ENCODE measurements at places on chromosomes 2 and 18. TPM values are rescaled to one million over a fixed set of nuclear protein-coding genes. Genes with fewer than 3 reads are reported as not detected.
A peak's percentile ranks its signal among the peaks of the same experiment; 100 is the strongest.

- no peak for DNase-seq
These were observed 18.6 kb upstream of the KLHL30 start for GRCh38 chr2:238119756-238120462.

ACMSD gene
- polyA plus RNA-seq: not detected

SPATA3 gene
- not detected for polyA plus RNA-seq

- DNase-seq: no peak
These were observed 158.5 kb downstream of the GALNT3 start for GRCh38 chr2:165635532-165635931.

GRCh38 chr2:39512434-39512935 is 75.4 kb upstream of the MAP4K3 start:
- DNase-seq: no peak

ERCC3 gene
- polyA plus RNA-seq: 36.9 TPM

DNA sequence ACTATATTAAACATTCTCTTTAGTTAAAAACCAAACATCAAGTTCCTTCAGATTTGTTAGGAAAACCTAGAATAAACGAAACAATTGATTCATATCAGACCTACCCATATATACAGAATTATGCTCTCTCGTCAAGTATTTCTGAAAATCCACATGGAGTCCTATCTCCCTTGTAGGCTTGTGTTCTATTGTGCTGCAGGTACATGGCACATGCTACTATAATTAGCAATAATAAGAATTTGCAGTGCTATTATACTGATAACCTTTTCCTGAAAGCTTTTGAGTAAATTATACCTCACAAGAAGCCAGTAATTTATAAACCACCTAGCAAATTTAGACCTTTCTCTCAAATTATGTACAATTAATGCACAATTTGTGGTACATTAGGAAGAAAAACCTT is 158.6 kb upstream of the STK17B start:
- no peak for DNase-seq

DSEL gene
- 1.6 TPM for polyA plus RNA-seq

SMAD2 gene
- polyA plus RNA-seq: 37.0 TPM

- no peak for DNase-seq
These were observed 103.3 kb downstream of the ZNF516 start for GRCh38 chr18:76391746-76392145.

- peak; percentile 77 for DNase-seq
These were observed 727 bp downstream of the NCOA1 start for GRCh38 chr2:24491542-24492420.

ADD2 gene
- polyA plus RNA-seq: 0.46 TPM

TFPI gene
- polyA plus RNA-seq: 33.4 TPM

ALKAL2 gene
- 13.3 TPM for polyA plus RNA-seq

DNA sequence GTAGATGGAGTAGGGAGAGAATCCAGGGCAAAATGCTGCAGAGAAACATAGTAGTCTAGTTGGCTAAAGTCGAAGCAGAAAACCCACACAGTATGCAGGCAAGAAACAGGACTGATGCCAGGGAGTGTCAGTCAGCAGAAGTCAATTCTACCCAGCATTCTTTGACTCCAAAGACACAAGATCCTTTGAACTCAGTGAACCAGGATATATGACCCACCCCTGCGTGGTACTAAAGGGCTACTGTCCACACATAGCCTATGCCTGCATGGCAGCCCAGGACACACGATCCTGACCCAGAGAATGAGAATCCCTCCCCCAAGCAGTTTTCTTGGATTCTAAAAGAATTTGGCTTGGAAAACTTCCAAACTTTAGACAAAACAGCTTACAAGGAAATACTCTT is 42.5 kb downstream of the ALK start:
- DNase-seq: no peak

CLEC4F gene
- polyA plus RNA-seq: 0.25 TPM

GRCh38 chr2:137133225-137133624 is 367.9 kb downstream of the THSD7B start:
- DNase-seq: no peak

KIAA2012 gene
- polyA plus RNA-seq: 0.05 TPM

FTCDNL1 gene
- 2.2 TPM for polyA plus RNA-seq

DNA sequence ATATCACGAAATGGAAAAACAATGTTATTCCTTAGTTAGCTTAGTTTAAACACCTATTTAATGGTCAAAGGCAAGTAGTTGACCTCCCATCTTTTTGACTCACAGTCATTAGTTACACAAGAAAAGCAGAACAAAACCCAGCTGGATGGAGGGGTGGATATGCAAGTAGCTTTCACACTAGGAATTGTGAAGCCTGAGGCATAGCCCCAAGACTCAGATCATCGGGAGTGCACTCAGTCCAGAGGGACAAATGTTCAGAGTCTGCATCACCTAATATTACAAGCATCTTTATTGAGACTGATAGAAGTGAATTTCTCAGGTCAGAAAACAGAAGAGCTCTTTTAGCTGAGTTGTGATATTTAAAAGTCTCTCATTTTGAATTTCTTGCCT is 15.5 kb upstream of the CPS1 start:
- DNase-seq: no peak

- DNase-seq: no peak
These were observed 75.0 kb upstream of the BZW1 start for GRCh38 chr2:200736646-200737274.

GRCh38 chr18:9737472-9738121 is 29.5 kb downstream of the RAB31 start:
- DNase-seq: no peak

GRCh38 chr2:120896901-120897300 is 161.2 kb downstream of the GLI2 start:
- DNase-seq: no peak

- no peak for DNase-seq
These were observed 185.7 kb downstream of the ACKR3 start for GRCh38 chr2:236755278-236755840.

GRCh38 chr18:75862458-75862857 is 435.0 kb upstream of the SMIM21 start:
- no peak for DNase-seq

DNA sequence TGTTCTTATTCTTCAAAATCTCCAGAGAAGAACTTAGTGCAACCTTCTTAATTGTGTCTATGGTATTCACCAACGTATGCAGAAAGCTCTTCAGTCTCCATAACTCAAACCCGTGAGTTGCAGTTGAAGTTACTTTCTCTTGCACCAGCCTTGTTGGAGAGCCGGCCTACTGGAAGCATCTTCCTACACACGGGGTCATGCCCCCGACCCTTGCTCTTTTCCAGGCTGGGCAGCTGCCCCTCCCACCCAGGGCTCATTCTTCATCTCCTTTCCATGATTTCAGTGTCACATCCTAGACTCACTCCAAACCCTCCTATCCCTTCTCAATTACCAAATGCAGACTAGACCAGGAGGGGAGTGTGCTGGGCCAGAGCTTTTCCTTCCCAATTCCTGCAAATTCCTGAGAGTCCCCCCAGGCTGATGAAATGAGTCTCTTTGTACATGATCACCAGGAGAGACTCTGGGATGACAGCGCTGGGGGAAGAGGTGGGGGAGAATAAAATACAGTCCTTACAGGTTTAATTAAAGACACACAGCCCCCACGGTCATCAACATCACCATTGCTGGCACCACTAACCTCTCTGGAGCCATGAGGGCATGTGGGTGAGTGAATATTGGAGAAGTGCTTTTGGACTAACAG is 75.3 kb downstream of the COLEC12 start:
- DNase-seq: no peak

- DNase-seq: peak; percentile 16
These were observed 36.4 kb downstream of the TSHZ1 start for GRCh38 chr18:75246721-75247610.

HMSD gene
- 1.6 TPM for polyA plus RNA-seq

- no peak for DNase-seq
These were observed 14.1 kb downstream of the LIMS1 start for GRCh38 chr2:108548208-108549003.

GRCh38 chr2:128053331-128053730 is 25.5 kb upstream of the SAP130 start:
- DNase-seq: no peak

DNA sequence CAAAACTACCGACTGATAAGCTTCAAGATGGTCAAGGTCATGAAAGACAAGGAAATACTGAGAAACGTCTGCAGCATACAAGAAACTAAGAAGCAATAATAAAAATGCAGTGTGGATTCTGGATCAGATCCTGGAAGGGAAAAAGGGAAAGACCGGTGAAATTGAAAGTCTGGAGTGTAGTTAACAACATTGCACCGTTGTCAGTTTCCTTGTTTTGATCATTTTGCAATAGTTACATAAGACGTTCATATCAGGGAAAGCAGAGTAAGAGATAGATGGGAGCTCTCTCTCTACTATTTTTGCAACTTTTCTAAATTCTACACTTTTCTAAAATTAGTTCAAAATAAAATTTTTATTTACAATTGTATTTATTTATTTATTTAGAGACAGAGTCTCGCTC is 15.0 kb upstream of the ZNF407 start:
- no peak for DNase-seq

GRCh38 chr2:176817061-176817565 is 395.5 kb upstream of the HNRNPA3 start:
- no peak for DNase-seq

DNA sequence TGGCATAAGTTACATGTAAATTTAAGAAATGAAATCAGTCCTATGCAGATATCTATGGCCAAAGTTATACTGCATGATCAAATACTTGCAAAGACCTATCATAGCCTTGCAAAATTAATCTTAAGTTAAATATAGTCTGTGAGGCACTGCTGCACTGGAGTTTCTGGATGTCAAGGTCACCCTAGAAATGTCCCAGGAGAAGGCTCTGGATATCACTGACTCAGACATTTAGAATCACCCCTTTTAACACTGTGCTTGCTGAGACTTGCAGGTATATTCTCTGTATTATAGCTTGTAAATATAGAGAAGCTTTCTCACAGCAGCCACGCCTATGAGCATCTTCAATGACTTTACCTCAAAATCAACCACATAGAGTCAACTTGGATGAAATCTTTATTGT is 51.5 kb downstream of the ETAA1 start:
- no peak for DNase-seq

OTOS gene
- 2.4 TPM for polyA plus RNA-seq

SCN1A gene
- polyA plus RNA-seq: 0.02 TPM

GRCh38 chr2:215662715-215663114 is 226.8 kb upstream of the FN1 start:
- DNase-seq: no peak

DNA sequence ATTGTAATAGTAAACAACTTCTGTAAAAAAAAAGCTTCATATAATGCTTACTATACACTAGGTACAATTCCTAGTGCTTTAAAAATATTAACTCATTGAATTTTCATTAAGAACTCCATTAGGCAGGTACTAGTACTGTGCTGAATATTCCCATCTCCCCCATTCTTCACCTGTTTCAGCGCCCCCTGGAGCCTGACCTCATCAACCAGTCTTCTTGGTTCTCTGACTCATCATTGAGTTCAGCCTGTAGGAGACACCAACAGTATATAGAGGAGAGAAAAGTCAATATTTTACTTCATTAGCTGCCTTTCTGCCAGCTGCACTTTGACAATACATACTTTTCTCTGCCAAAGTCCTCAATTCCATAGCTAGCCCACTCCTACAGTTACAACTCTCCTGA is 1009.9 kb upstream of the KLHL29 start:
- DNase-seq: no peak

DSC3 gene
- 16.8 TPM for polyA plus RNA-seq

- no peak for DNase-seq
These were observed 62.9 kb upstream of the BZW1 start for GRCh38 chr2:200748779-200749178.

- no peak for DNase-seq
These were observed 26.2 kb downstream of the DDX1 start for GRCh38 chr2:15617778-15618448.

GRCh38 chr2:172710584-172711047 is 25.0 kb upstream of the RAPGEF4 start:
- no peak for DNase-seq

- no peak for DNase-seq
These were observed 44.9 kb downstream of the PTPN2 start for GRCh38 chr18:12839057-12839525.

GRCh38 chr18:12921178-12921577 is 26.6 kb upstream of the SEH1L start:
- DNase-seq: no peak

FN1 gene
- 439 TPM for polyA plus RNA-seq

GRCh38 chr2:214492152-214492551 is 81.3 kb downstream of the VWC2L start:
- no peak for DNase-seq

DNA sequence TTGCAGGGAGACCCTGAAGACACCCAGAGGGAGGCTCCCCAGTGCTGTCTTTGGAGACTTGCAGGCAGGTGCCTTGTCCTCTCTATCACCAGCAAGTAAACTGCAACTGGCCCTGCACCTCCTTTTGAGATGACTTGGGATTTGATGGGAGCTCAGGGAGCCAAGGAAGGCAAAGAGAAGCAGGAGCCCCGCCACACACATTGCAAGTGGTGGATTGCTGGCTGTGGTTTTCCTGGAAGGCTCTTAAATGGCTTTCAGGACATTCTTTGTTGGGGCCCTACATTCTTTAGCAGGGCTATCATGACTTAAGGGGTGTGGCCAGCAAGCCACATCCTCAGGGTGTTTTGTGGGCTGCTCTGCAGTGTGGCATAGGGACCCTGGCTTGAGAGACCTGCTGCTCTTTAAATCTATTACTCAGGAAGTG is 39.9 kb upstream of the CDC42EP3 start:
- peak; percentile 15 for DNase-seq

CROCC2 gene
- 0.02 TPM for polyA plus RNA-seq

PARD3B gene
- 1.0 TPM for polyA plus RNA-seq

DNA sequence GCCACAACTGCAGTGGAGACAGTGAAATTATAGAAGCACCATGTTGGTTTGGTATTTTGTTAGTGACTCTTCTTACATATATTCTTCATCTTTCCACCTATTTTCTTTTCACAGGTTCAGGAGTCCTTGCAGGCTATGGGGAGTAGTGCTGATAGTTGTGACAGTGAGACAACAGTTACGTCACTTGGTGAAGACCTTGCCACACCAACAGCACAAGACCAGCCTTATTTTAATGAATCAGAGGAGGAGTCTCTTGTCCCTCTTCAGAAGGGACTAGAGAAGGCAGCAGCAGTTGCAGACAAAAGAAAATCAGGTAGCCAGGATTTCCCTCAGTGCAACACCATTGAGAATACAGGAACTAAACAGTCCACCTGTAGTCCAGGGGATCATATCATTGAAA is 23.6 kb downstream of the ITPRID2 start:
- no peak for DNase-seq

CNNM3 gene
- polyA plus RNA-seq: 7.3 TPM

DNA sequence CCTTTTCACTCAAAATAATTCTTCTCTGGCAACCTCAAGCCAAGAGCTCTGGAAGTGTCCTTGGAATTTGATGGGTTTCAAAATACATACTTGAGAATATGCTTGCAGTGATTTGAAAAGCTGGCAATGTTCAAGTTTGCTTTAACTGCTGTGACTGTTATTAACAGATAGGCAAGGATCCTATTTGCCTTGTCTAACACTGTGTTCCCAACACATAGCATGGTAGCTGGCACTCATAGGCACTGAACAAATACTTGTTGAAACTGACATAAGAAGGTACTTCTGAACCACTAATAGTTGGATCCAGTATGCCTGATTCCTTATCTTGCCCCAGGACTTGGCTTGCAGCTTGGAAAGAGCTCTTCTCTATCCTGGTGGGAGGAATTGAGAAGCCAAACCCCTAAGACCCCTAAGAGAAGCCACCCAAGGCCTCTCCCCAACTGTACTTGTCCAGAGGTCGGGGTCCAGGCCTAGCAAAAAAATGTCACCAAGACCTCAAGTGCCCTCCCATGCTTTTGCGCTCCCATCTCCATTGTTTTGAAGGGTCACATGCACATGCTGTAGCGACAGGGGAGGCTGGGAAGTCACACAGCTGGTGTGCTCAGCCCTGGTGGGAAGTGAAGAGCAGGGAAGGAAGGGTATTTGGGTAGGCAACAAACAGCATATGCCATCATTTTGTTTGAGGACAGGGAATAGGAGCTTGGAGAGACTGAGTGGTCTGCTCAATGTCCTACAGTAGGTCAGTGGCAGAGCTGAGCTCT is 118.4 kb upstream of the HAAO start:
- DNase-seq: no peak

All from thymus (tissue), 14 donors.